ENCODE measurements at places on chromosomes 12 and 14.
A peak's percentile ranks its signal among the peaks of the same experiment; 100 is the strongest.

DNA sequence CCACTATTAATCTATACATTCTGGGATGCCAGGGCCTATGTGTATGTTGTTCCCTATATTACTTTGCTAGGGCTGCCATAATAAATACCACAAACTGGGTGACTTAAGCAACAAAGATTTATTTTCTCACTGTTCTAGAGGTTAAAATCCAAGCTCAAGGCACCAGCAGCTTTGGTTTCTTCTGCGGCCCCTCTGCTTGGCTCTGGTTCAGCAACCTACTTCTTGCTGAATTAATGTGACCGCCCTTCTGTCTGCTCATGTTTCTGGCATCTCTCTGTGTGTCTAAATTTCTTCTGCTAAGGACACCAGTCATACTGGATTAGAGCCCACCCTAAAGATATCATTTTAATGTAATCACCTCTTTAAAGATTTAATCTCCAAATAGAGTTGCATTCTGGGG is 84.7 kb downstream of the ZNF664 start:
- DNase-seq, result no peak

DNA sequence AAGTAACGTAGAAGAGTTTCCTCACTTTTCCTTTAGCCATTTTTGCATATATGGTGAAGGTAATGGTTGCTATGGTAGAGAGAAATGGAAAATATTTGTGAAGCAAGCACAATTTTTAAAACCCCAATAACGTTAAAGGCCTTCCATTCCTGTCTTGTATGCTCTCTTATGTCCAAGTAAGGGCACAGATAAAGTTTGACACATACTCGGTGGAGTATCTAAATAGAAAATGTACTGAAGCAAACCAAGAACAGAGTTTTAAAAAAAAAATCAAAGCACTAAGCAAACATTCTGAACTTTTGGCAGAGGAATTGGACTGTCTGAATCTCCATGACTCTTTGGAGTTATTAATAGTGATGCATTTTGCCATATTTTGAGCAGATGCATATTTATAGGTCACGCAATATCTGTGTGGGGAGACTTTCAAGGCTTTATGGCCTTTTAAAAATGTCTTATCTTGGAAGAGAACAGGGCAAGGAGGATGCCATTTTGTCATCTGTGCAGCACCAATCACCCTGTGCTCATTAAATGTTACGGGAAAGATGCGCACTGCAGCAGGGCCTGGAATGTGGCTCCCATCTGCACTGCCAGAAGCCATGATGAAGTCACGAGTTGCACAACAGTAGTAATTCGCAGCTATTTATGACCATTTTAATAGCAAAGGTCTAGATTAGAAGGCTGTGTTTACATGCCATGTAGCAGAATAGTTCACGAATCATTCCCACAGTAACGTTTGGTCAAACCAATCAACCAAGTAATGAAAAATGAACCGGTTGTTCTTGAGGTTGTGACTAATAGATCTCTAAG is 23.3 kb upstream of the AMIGO2 start:
- no peak for DNase-seq

DNA sequence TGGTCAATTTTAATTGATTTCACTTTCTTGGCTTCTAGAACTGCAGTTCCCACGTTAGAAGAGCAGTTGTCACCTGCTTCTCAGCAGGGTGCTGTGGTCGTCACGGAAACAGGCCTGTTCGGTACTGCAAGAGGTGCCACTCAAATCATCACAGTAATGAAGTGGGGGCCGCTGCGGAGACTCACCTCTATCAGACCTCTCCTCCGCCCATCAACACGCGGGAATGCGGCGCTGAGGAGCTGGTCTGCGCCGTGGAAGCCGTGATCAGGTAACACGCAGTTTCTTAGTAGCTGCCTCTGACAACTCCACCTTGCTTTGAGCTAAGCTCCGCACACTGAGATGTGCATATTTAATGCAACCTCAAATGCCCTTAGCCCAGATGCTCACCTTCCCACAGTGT is 107.2 kb downstream of the UNC79 start:
- DNase-seq, result no peak

- DNase-seq, result peak; percentile 88
Measured at GRCh38 chr12:989751-990660, 1.0 kb upstream of the ERC1 start.

- DNase-seq, result no peak
Measured at GRCh38 chr12:99027055-99027393, 381.9 kb downstream of the APAF1 start.

DNA sequence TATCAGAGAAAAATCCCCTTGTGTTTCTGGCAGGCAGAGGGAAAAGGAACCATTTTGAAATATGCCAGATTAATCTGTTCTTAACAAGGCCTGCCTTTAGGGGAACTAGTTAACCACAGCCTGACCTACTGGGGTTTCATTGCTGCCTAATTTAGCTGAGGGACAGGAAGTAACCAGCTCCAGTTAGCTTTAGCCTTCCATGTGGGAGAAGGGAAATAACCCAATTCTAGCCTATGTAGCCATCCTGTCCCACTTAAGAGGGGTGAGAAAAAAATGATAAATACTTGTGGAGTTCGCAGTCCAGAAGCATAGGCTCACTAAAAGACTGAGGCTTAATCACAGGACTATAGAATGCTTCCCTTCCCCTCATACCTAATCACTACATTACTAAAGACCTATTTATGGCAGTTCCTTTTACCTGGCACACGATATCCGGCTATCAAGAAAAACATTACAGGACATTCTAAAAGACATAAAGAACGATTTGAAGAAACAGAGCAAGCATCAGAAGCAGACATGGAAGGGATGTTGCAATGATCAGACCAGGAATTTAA is 22.8 kb downstream of the COX8C start:
- no peak for DNase-seq

- DNase-seq, result no peak
Measured at GRCh38 chr14:44736326-44736725, 225.4 kb downstream of the KLHL28 start.

DNA sequence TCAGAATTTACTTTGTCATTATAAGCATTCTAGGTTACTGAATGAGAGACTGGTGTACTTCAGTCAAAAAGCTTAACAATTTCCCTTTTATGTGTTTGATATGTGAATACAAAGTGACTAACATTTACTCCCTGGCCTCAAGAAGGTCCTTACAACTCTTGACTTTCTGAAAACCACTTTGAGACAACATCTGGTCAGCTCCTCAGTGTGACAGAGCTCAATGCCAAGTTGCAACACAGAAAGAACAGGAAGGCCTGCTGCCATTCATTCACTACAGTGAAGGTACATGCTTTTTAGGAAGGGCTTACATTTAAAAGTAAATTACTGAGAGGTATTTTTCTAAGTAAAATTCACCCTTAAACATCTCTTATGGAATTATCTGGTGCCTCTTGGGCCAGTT is 2.3 kb upstream of the NAA30 start:
- DNase-seq, result no peak

DNA sequence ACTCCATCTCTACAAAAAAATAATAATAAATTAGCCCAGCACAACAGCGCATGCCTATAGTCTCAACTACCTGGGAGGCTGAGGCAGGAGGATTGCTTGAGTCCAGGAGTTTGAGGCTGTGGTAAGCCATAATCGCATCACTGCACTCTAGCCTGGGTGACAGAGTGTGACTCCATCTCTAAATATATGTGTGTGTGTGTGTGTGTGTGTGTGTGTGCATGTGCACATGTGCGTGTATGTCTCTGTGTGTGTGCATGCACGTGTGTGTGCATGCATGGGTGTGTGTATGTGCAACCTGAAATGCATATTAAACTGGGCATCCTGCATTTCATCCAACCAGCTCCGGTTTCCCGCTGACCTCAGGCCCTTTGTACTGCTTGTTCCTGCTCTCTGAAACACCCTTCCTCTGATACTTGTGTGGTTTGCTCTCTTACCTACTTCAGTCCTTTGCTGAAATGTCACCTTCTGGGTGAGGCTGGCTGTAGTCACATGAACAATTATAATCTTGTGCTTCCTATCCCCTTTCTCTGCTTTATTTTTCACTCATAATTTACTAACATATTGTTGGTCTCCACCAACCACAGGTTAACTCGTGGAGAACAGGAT is 46.9 kb downstream of the PHLDA1 start:
- DNase-seq, result no peak

- peak; percentile 46 for DNase-seq
Measured at GRCh38 chr12:110107369-110108281, 16.5 kb upstream of the IFT81 start.

- DNase-seq, result no peak
Measured at GRCh38 chr14:99520571-99521081, 39.4 kb downstream of the CCNK start.

GRCh38 chr12:111426344-111427185 is 20.8 kb downstream of the SH2B3 start:
- no peak for DNase-seq

DNA sequence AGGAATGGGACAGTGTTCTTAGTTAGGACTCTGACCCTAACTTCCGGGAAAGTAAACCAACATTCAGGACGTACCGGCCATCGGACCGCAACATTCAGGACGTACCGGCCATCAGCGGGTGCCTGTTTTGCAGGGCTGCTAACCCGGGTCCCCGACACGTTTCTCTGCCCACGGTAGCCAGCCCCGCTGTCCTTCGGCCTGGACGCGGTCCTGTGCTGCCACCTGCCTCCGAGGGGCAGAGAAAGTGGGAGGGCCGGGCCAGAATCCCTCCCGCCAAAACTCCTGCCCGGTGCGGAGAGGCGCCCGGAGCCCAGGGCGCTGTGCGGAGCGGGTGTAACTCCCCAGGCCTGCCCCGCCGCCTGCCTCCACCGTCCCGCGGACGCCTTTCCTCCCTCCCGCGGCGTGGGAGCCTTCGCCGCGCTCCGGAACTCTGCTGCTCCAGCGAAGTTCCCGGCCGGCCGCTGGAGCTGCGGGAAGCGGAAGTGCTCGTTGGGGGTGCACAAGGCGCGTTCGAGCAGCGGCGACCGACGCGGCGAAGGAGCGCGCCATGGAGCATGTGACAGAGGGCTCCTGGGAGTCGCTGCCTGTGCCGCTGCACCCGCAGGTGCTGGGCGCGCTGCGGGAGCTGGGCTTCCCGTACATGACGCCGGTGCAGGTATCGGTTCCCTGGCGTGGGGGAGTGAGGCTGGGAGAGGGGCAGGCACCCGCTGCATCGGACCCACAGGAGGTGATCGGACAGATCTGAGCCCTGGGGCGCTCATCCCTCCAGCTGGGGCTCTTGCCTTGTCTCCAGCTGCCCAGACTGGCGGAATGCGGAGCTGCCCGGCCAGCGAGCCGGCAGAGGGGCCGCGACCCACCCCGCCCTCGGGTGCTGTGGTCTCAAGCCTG is at the start of gene DDX55:
Gene DDX55 (plus strand): TSS at position 498 of the 888 bp plus-strand sequence. CDS start 50 bp downstream, at position 548.
- DNase-seq, result peak; percentile 83

- DNase-seq, result peak; percentile 77
Measured at GRCh38 chr12:101939856-101940265, 62.5 kb downstream of the DRAM1 start.

DNA sequence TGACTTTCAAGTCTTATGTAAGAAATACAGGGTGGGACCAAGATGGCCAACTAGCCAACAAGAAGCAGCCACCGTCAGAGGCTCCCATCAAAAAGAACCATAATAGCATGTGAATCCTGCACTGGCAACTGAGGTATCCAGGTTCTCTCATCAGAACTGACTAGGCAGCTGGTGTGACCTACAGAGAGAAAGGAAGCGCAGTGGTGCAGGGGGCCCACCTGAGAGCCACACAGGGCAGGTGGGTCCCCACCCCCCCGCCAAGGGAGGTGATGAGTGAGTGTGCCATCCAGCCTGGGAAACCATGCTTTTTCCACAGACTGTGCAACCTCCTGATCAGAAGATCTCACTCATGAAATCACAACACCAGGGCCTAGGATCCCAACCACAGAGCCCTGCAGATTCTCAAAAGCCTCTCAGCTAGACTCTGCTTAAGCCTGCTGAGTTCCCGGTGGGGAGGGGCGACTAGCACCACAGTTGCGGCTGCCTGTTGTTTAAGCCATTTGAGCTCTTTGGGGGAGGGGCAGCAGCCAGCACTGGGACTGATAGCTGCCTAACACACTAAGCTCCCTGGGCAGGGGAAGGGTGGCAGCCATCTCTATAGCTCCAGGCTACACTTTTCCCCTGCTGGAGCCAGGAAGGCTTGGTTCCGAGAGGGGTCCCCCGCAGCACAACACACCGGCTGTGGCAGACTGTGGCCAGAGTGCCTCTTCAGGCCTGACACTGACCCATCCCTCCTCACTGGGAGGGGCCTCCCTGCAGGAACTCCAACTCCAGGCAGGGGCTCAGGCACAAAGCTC is 75.3 kb downstream of the GARIN6 start:
- no peak for DNase-seq

DNA sequence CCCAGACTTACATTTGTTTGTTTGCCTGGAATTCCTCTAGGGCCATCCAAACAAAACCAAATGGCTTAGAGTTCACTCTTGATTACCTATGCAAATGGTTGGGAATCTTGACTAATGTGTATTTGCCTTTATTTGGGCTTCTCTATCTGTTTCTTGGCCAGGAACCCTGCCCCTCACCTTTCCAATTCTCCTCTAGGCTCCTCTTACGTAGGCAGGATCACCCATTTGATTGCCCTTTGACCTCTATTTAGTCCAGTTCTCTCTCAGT is 123.0 kb upstream of the DYRK2 start:
- DNase-seq, result no peak

- no peak for DNase-seq
Measured at GRCh38 chr12:62963486-62964041, 28.6 kb upstream of the PPM1H start.

DNA sequence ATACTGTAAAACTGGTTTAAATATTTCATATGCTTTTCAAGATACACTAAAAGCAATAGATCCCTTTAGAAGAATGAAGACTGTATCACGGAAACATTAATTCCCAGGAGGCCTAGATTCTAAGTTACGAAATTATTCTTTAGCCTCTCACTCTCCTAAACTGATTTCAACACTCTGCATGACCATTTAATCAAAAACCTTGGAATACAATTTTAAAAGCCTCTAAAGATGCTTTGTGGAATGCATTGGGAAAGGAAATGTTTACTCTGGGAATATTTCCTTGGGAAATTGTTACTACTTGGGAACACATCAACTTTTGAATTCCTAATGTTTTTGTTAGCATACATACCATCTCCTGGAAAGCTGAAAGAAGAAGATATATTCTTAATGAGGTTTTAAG is 255.7 kb upstream of the FAR2 start:
- DNase-seq, result no peak

DNA sequence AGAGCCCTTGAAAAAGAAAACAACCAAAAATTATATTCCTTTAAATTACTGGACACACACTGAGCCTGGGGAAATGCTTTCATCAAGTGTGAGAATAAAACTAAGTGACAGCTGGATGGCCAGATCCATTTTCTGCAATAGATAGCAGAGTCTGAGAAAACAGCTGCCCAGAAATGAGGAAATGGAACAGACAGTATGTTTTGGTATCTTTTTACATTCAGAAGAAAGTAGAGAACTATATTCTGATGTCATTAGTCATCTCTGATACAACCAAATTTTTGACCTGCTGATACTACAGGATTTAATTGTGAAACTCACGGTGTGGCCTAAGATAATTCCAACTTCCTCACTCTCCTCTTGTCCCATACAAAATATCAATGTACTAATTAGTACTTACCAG is 78.2 kb downstream of the HMGA2 start:
- DNase-seq, result no peak

GRCh38 chr14:99242816-99243721 is 28.9 kb downstream of the BCL11B start:
- no peak for DNase-seq

- DNase-seq, result no peak
Measured at GRCh38 chr12:27064397-27065342, 17.7 kb downstream of the C12orf71 start.

Measured in NCI-H2171 treated with DMSO at 0.1 percent for 48 hours (cell line).